ENCODE measurements at places on chromosomes 5 and 9.

GRCh38 chr9:9352877-9353481 lies 1259.8 kb downstream of the PTPRD start:
- DNase-seq, result no peak

- peak; percentile 16 for DNase-seq
Measured at GRCh38 chr5:9499498-9499876, 46.4 kb downstream of the SEMA5A start.

DNA sequence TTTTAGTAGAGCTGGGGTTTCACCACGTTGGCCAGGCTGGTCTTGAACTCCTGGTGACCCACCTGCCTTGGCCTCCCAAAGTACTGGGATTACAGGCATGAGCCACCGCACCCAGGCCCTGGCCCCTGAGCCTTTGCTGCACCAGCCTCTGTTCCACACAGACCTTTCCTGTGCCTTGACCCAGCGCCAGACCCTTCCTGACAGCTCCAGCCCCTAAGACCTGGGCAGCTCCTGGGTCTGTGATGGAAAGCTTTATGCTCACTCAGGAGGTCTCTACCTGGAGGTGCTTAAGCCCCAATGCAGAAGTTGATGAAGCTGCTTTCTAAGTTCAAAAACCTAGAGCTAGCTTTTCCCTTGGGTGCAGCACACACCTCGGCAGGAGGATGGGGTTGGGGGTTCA lies 58.8 kb upstream of the NEK6 start:
- no peak for DNase-seq

DNA sequence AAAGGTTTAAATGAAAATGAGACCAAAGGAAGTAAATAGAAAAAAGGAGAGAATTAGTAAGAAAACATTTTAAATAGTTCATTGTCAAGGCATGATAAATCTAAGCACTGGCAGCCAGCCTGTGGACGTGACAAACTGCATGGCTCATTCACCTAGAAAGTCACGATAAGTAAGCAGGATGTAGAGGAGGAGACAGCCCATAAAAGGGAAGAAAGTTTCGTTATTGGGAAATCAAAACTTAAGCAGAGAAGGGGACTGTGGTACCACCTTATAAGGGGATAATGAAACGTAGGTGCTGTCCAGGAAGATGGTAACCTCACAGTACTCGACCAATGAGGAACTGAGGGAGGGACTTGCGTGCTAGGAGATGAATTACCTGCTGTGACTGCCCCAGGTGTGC lies 494.5 kb upstream of the GRAMD2B start:
- peak; percentile 11 for DNase-seq

DNA sequence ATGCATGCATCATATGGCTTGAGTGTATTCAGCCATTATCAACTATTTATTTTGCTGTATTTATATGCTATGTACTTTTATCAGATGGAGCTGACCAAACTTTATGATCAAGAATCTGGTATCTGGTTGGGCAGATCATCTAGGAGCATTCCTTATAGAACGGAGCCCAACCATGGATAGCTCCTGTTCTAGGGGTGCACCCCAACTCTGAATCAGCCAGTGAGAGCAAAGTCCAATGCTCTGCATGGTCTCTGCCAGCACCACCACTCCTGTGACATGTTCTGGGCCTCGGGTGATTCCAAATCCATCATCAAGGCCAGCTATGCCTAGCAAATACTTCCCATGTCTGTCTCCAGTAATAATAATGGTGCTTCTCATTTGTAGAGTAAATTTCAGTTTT lies 517.5 kb downstream of the AGTPBP1 start:
- no peak for DNase-seq

GRCh38 chr9:90132866-90133265 lies 509.8 kb downstream of the DIRAS2 start:
- DNase-seq, result no peak

DNA sequence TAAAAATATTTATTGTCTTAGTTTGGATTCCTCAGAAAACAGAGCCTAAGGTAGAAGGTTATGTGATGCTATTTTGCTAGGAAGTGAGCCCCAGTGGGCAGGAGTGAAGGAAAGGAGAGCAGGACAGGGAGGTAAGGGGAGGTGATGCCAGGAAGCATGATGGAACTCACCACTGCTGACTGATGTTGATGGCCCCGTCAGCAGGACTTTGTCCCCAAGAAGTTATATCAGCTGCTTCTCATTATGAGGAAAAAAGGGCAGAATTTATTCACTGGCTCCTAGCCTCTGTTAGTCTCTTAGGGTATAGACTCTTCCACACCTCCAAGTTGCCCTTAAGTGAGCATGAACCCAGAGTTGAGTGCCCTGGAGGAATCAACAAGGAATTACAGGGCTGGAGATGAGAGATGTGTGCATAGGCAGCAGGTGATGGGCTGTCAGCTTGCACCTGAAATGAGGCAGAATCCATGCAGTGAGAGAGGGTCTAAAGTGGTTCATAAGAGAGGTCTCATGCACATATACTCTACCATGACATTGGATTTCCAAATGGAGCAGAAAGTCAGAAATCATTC lies 120.6 kb upstream of the NIPBL start:
- DNase-seq, result no peak

DNA sequence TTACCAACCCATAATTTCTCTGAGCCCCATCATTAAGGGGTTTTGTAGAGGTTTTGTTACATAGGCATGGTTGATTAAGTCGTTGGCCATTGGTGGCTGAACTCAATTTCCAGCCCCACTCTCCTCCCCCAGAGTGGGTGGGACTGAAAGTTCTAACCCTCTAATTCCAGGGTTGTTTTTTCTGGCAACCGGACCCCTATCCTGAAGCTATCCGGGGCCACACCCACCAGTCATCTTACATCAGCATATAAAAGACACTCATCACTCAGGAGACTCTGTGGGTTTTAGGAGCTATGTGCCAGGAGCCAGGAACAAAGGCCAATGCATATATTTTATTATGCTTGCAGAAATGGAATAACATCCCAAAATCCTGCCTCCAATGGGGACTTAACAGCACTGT lies 186.0 kb downstream of the NXNL2 start:
- no peak for DNase-seq

- DNase-seq, result no peak
Measured at GRCh38 chr5:66351813-66352212, 207.7 kb downstream of the SREK1 start.

- DNase-seq, result no peak
Measured at GRCh38 chr5:78587081-78587774, 61.3 kb downstream of the LHFPL2 start.

DNA sequence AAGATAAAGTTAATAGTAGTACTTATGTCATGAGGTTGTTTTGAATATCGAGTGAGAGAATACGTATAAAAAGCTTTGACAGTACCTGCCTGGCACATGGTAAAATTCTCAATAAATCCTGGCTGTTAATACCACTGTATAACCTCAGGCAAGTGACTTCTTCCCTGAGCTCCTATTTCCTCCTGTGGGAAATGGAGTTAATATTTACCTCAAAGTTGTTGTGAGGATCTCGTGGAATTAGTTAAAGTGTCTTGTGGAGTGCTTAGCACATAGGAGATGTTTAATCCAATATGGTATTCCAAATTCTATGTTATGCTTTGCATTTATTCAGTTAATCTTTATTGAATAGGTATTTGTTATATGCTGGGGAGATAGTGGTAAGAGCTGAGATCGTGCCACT lies 18.5 kb downstream of the FOCAD start:
- DNase-seq, result no peak

GRCh38 chr5:177071666-177072385 lies 14.9 kb upstream of the FGFR4 start:
- peak; percentile 56 for DNase-seq

GRCh38 chr9:113853333-113853732 lies 22.8 kb upstream of the ZNF618 start:
- DNase-seq, result no peak

DNA sequence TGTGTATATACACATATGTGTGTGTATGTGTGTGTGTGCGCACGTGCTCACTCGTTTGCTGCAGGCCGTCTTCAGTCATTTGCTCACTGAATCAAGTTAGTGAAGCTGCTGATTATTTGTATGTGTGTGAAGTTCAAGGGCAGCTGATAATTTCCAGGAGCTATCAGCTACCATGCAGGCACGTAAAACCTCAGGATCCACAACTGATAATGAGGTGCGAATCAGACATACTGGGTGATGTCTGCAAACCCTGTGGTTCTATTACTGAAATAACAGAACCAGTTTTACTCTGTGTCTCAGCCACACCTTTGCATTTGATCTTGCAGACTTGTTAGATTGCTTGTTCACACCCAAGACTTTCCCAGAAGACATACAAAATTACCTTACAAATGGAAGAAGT lies 257.6 kb downstream of the TAF11L14 start:
- no peak for DNase-seq

GRCh38 chr5:139698490-139699146 lies 50.5 kb downstream of the CXXC5 start:
- no peak for DNase-seq

DNA sequence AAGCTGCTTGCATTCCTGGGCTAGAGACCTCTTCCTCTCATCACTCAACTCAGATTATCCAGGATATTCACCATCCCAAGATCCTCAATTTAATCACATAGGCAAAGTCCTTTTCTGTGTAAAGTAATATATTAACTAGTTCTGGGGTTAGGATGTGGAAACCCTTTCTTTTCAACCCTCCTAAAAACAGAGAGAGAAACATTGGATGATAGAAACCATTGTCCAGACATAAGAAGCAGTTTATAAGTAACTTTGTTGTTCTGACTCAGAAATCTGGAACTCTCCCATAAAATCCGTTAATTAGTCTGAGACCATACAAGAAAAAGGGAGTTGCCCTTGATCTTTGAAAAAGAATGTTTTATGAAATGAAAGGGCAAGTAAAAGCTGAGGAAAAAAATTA lies 817.1 kb upstream of the CDH9 start:
- DNase-seq, result no peak

DNA sequence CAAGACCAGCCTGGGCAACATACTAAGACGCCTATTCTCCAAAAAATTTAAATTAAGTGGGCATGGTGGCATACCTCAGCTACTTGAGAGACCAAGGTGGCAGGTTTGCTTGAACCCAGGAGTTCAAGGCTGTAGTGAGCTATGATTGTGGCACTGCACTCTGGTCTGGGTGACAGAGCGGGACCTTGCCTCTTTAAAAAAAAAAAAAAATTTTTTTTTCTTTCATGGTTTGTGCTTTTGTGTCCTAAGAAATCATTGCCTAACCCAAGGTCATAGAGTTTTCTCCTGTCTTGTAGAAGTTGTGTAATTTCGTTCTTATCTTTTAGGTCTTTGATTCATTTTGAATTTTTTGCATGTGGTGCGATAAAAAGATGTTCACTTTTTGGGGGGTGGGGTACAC lies 12.3 kb downstream of the GPBP1 start:
- DNase-seq, result no peak

DNA sequence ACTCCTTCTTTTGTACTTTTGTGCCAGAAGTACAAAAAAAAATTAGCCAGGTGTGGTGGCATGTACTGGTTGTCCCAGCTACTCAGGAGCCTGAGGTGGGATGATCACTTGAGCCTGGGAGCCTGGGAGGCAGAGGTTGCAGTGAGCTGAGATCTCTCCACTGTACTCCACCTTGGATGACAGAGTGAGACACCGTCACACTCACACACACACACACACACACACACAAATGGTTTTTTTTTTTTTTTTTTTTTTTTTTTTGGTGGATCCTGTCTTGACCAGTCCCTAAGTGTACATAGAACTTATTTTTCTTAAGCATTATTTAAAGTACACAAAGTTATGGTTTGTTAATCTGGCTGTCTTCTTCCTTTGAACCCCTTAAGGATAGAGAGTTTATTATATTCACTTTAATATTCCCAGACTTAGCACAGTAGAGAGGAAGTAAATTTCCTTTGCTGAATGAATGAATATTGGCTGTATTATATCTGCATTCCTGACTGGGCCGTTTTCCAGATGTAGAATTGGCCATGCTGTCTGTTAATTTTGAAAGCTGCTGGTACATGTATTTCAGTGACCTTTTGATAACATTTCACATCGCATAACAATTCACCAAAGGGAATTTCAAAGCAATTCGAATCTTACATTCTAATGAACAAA lies 429.0 kb upstream of the ZNF608 start:
- no peak for DNase-seq

GRCh38 chr5:141521244-141521781 lies 32.4 kb downstream of the PCDHGC5 start:
- DNase-seq, result no peak

- DNase-seq, result no peak
Measured at GRCh38 chr5:91586232-91586631, 203.1 kb upstream of the ARRDC3 start.

DNA sequence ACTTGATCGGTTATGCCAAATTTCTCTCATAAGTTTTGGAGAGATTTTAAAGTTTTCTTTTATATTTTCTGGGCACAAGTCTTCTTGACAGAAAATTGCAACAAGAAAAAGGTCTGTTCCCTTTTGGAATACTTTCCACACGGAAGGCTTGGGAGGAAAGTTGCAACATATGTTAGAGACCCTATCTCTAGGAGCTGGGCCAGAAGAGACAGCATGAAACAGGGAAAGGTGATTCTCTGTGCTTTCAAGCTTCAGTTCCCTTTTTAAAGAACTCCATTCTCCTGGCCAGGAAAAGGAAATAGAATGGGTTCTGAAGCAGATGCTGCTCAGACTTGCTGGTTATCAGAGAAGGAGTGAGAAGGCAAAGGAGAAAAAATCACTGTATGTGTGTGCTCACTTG lies 368.3 kb downstream of the SPATA31D1 start:
- no peak for DNase-seq
